Retinal pigment epithelial cell (primary cell): ENCODE measurements at places on chromosomes 4 and X.
A peak's percentile ranks its signal among the peaks of the same experiment; 100 is the strongest.

GRCh38 chrX:114635986-114636385 is 52.1 kb downstream of the HTR2C start:
- DNase-seq: no peak

GRCh38 chr4:74262522-74262921 is 45.7 kb upstream of the EPGN start:
- no peak for DNase-seq

DNA sequence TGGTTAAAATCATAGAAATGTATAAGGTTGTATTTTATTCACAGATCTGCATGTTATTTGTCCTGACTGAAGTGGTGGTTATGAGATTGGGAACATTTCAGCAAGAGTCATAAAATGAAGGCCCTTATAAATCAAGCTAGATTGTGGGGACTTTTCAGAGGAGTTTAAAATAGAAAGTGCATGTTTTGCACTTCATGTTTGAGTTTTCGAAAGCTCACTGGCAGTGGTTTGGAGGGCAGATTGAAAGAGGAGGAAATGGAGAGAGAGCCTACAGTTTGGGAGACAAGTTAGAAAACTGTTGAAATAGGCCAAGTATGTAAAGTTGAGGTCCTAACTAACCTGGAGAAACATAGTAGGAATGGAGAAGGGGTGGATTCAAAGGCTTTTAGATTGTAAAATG is 124.9 kb downstream of the KDM6A start:
- DNase-seq: no peak

- DNase-seq: no peak
These were observed 39.9 kb upstream of the SPIN2A start for GRCh38 chrX:57177070-57177469.

DNA sequence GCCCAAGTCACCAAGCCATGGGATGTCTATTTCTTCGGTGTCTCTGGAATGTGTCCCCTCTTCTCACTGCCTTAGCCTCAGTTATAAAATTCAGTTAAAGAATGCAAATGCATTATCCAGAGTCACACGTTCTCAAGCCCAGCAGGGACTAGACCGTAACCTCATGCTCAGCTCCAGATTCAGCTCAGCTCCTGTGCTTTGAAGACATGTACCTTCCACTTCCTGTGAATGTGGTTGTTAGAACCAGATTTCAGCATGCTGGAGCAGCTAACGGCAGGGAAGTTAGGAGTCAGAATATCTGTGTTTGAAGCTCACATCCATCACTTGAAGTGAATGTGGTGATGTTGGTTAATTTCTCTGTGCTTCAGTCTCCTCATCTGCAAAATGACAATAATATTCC is 26.7 kb downstream of the GEMIN8 start:
- DNase-seq: no peak

DNA sequence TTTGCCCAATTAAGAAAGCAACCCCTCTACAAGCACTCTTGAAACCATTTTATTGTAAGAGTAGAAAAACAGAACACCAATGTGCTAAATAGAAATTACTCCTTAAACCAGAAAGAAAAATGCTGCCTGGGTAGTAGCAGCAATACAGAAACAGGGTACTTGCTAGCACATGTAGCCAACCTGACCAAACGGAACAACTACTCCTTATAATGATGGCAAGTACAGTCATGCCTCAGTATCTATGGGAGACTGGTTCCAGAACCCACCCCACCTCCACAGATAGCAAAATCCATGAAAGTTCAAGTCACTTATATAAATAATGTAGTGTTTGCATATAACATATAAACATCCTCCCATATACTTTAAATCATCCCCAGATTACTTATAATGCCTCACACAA is 168.8 kb downstream of the ATRX start:
- no peak for DNase-seq

DNA sequence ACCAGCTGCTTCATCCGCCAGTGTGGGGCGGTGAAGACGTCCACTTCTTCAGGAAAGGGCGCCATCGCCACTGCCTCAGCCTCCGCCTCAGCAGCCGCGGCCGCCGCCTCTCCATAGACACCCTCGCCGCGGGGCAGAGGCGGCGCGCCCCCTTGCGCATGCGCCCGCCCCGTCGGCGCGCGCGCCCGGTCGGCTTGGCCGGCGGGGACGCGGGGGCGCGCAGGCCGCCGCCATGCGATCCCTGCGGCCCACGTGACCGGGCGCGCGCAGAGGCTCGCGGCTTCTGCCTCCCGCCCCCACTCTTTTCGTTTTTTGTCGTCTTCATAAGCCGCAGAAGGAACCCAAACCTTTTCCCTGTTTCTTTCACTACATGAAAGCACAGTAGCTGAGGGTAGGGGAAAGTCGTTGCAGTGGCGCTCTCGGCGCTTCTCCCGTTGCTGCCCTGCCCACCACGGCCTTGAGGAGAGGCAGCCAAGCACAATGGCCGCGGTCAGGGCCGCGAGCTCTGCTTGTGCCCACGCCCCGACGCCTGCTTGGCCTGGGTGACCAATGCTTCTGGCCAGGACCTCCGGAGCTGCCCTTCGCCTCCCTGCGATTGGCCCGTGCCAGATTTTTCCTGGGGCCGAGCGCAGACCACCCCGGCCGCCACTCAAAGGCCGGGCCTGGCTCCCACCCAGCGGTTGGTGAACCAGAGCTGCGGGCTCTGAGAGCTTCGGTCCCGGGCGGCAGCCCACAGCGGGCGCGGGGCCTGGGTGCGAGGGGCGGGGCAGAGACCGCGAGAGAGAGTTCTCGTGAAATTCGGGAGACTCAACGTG is at the start of gene FBXL5:
Gene FBXL5, minus strand, starts transcription at position 135 of the 815 bp plus-strand sequence. Its CDS starts 70 bp downstream, at position 65.
- peak; percentile 48 for DNase-seq

- no peak for DNase-seq
These were observed 446.9 kb downstream of the BCOR start for GRCh38 chrX:39650768-39651347.

DNA sequence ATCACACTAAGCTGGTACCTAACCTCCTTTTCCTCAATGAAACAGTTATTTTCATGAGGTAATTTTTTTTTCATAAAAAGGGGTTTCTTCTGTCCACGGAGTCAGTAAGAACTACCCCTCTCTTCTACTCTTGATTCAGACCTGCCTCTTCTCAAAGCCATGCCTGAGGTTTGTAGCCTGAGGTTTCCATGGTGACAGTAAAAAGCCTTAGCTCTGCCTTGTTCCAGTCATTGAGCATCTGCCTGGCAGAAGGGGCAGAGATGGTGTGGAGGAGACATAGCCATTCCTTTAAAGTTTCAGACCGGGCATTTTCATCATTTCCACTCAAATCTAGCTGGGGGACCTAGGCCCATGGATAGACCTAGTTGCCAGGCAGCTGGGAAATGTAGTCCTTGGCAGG is 135.5 kb downstream of the REPS2 start:
- DNase-seq: no peak

GRCh38 chr4:125314676-125315575 is at the start of gene FAT4:
Gene FAT4 (plus strand): TSS chr4:125314955. CDS start chr4:125316412, 1,457 bp downstream.
- DNase-seq: peak; percentile 93

- DNase-seq: no peak
These were observed 34.1 kb downstream of the PRKG2 start for GRCh38 chr4:81180916-81181315.

GRCh38 chr4:126533146-126533805 is 1099.5 kb upstream of the INTU start:
- peak; percentile 5 for DNase-seq

DNA sequence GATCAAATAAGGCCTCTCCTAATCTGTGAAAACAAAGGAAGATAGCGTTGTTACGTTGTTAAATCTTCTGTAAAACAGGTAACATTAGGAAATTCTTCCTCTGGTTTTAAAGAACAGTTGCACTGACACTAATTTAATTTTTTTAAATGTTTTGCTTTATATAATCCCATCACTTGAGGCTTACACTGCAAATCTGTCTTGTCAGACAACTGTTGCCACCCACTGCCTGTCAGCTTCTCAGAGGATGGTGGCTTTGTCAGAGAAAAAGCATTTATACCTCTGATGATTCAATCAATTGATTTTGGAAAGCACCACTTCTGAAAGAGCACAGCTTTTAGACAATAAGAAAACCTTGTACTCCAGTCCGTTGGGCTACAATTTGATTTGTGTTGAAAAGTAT is 799.1 kb downstream of the FSTL5 start:
- no peak for DNase-seq

DNA sequence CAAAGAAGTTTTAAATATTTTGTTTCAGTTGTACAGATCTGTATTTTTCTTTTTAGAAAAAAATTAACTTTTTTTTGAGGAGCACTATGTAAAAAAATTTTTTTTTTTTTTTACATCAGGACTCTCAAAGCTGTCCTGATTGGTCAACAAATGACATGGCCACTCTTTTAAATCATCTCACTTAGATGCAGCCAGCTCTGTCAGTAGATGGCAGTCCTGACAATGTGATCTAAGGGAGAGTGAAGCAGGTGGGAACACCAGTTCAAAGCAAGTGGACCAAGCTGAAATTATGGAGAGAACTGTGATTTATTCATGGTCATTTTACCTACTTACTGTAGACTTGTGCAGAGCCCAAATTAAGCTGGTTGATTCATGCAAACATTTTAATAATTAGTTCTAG is 174.7 kb upstream of the GPRIN3 start:
- DNase-seq: no peak
